ENCODE measurements at places on chromosomes 2 and 18.
A peak's percentile ranks its signal among the peaks of the same experiment; 100 is the strongest.

DNA sequence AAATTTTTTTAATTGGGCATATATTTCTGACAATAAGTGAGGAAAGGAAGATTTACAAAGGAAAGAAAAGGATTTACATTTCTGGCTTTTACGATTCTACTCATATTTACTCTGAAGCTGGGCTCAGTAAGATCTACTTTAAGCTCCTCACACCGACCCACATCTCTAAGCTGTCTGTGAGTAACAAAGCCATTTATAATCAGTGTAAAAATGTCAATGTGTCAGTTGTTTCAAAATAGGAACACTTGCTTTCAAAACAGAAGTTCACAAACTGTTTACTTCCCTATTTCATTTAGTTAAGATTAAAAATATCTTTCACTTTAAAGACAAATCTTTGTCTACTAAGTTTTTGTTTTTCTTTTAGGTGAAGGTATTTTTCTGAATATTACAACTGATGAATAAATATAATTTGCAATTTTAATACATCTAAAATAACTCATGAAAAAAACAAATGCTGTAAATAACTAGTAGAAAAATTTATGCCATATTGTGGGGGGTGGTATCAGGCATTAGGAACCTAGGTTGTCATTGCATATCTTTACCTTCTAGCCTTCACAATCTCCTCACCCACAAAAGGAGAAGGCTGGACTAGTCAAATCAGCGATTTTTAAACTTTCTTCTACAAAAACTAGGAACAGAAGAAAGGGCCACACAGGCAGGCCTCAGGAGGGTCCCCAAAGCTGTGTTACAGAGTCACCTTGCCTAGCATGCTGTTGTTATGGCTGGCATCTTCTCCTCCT is 64.5 kb downstream of the TMEM131 start:
- DNase-seq = no peak

- DNase-seq = no peak
Measured at GRCh38 chr18:10064267-10064666, 150.5 kb downstream of the VAPA start.

- no peak for DNase-seq
Measured at GRCh38 chr2:196980473-196980872, 54.0 kb upstream of the PGAP1 start.

DNA sequence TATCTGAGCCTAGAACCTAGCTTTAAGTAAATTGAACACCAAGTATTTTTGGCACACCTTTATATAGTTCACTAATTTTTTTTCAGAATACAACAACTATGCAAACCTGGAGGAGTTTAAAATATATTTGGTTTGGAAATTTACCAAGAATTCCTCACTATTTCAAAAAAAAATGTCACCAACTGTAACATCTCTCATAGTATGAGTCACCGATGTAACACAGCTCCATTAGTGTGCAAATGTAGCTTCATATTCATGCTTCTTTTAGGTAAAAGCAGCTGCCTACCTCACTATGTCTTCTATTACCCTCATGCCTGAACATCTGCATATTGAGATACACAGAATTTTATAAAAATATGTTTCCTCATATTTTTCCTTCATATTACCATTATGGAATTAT is 80.5 kb downstream of the NRXN1 start:
- DNase-seq = no peak

DNA sequence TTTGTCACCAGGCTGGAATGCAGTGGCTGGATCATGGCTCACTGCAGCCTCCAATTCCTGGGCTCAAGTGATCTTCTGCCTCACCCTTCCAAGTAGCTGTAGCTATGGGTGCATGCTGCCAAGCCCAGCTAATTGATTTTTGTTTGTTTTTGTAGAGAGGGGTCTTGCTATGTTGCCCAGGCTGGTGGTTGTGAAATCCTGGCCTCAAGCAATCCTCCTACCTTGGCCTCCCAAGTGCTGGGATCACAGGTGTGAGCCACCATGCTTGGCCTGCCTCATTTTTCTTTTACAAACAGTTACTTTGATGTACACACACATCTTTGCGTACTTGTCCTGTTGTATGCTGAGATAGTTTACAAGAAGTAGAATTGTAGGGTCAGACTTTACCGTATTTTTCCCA is 13.1 kb upstream of the ANKRD12 start:
- no peak for DNase-seq

DNA sequence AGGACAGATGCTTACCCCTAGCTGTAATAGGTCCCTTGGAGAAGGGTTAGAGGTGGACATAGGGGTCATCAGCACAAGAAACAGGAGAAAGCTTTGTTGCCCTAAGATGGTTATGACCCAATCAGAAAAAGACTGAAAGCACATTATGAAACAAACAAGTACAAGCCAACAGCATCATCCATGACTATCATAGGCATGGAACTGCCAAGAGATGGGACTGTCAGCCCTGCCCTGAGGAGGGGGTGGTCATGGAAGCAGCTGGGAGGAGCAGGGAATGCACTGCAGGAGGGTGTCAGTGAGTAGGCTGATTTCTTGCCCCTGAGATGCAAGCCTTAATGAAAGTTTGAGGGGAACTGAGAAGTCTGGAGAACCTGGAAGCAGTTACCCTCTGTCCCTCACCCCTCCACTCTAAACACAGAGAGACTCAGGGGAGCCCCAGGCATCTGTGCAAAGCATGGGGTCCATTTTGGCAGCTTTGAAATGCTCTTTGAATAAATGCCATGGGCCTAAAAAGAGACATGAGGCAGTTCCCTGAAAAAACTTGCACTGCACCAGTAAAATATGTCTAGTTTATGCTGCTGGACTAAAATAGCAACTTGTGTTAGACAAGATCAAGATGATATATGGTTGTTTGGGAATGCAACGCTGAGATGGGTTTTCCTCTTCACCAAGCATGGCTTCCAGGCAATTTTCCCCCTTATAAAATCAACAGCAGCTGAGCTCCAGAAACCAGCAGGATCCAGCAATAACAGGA is 122.7 kb upstream of the ZFP36L2 start:
- no peak for DNase-seq

DNA sequence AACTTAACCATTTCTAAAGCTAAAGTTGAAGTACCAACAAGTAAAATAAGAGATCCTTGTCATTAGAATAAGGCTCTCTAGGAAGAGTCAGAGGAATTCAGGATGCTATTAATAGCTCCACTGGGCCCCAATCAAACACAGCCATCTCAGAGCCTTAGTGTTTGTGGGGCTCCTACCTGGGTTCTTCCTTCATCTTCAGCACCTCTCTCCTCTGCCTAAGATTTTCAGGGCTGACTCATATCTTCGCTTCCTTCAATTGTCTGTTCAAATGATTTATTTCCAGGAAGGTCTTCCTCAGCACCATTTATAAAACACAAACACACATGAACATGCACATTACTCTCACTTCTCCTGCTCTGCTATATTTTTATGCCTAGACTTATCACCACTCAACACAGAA is 119.5 kb downstream of the COL6A3 start:
- DNase-seq = no peak

- no peak for DNase-seq
Measured at GRCh38 chr2:219352448-219353023, 20.0 kb upstream of the RESP18 start.

GRCh38 chr2:54483426-54483825 is 27.3 kb downstream of the SPTBN1 start:
- DNase-seq = no peak

DNA sequence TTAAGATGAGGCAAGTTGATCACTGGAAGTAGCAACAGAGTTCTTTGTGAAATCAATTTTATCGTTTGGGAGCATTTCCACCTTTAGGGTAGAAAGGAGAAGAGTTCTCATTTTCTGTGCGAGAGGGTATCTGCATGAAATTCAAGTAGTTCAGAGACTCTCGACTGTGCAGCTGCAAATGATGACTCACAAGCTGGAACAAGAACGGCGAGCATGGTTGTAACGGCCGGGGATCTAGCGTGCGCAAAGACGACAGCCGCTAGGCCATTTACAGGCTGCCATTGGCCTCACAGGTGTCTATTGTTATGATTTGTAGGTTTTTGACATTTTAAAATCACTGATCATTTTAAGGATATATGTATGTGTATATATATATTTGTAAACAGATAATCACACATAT is 5.2 kb downstream of the KLHL29 start:
- DNase-seq = no peak

DNA sequence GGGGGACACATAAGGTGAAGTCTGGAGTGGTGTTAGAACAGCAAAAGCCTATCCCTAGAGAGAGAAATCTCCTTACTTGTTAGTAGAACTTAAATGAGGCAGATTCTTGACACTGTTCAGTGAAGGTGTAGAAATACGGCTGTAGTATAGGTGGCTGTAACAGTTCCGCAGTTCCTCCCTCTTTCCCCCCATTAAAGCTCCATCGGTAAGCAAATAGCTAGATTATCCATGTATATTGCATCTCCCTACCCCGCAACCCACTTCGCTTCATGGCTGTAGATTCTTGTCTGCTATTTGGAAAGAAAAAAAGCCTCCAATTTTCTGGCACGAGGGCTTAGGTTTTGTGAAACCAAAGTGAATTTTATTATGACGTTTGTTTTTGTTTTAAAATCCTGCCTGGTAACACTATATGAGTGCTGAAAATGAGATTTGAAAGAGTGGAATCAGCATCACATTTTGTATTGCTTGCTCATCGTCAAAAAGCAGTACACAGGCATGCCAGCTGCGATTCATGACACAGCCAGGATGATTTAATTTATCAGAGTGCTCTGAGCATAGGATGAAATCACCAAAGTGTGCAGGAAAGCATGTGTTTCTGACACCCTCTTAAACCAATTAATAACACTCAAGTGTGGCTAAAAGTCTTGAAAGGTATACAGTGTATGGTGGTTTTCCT is 1.4 kb downstream of the FAM171B start:
- no peak for DNase-seq

GRCh38 chr2:108548208-108549003 is 14.1 kb downstream of the LIMS1 start:
- DNase-seq = no peak

DNA sequence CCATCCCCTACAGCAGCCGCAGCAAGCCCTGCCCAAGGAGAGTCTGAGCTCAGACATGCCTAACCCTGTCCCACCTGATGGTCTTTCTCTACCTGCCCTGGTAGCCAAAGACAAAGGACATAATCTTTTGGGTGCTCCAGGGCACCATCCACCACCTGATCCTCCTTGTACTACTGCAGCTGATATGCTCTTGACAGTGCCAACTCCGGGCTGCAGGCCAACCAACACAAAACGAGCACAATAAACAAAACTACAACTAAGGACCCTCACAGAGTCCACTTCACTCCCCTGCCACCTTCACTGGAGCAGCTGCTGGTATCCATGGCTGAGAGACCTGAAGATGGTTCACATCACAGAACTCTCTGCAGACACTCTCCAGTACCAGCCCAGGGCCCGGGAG is 106.3 kb downstream of the GRB14 start:
- DNase-seq = no peak

GRCh38 chr2:85178980-85179411 is 45.8 kb downstream of the TCF7L1 start:
- no peak for DNase-seq

DNA sequence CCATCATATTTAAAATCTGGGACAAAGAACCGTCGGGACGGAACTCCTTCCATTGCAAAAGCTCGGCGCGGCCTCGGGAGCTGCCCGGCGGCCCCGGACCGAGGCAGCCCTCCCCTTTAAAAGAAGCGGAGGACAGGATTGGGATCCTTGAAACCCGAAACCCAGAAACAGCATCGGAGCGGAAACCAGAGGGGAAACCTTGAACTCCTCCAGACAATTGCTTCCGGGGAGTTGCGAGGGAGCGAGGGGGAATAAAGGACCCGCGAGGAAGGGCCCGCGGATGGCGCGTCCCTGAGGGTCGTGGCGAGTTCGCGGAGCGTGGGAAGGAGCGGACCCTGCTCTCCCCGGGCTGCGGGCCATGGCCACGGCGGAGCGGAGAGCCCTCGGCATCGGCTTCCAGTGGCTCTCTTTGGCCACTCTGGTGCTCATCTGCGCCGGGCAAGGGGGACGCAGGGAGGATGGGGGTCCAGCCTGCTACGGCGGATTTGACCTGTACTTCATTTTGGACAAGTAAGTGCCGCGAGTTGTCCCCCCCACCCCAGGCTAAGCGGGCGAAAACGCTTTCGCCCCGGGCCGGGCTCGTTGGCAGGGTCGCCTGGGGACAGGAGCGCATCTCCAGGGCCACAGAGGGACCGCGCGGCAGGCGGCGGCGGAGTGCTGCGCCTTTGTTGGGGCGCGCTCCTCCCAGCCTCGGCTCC is at the start of gene ANTXR1:
Gene ANTXR1, plus strand, starts transcription at position 38 of the 698 bp plus-strand sequence. Its CDS starts 321 bp downstream, at position 359.
- peak; percentile 25 for DNase-seq

GRCh38 chr2:113910967-113911678 is 21.2 kb downstream of the ACTR3 start:
- no peak for DNase-seq

DNA sequence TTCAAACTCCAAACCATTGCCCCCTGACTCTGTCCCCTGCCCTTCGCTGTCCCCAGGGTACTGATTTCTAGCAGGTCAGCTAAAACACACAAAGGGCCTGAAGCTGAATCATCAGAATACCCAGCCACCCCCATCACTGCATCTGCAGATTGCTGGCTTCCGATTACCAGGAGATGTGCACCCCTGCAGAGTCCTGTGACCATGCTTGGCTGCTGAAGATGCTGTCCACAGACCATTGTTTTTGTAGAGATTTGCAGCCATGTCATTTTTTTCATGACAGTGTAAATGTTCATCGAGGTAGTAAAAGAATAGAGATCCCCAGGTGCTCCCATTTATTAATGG is 463.3 kb downstream of the STK39 start:
- no peak for DNase-seq

DNA sequence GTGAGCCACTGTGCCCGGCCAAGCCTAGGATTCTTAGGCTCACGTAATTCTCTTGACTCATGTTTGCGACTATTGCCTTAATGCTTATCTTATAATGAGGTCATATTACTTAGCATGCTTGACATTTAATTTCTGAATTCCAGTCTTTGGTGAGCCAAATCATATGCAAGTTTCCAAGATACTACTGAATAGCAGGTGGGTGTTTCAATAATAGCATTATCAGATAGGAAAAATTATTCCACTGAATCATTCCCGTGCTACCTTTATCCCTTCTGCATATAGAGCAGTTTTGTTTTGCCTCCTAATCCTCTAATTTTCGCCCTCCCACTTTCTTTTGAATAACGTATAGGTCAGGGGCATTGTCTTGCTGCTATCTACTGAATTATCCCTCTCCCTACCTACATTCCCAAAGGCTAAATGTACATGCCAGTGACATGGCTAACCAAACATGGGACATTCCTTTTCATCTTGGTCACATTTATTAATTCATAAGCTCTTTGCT is 4.9 kb downstream of the DAW1 start:
- DNase-seq = no peak

DNA sequence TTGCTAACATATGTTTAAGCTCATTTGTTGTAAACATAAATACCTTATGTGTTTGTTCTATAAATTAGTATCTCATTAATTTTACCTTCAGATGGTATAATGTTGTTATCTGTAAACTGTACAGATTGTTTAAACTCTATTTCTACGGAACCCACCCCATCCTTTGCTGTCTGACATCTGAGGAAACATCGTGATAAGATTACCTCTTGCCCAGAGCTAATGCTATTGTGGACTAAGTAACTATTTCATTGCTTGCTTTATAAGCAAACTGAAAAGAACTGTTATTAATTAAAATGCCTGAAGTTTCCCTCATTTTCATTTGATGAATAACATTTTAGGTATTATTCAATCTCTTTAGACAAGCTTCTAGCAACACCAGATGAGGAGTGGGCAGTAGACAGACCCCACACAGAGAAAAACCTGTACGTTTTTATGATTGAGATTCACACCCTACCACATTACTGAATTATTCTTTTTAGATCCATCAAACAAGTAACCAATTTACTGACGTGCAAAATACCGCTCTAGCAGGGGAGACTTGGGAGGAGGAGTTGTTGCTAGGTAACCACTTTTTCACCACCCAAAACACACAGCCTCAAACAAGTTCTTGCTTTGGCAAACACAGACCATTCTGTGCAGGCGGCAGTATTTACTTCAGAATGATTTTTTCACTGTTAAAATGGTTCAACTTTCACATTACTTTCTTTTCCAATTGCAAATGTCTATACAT is 1.9 kb upstream of the SYT4 start:
- no peak for DNase-seq
